ENCODE measurements at places on chromosomes 5 and 9.

DNA sequence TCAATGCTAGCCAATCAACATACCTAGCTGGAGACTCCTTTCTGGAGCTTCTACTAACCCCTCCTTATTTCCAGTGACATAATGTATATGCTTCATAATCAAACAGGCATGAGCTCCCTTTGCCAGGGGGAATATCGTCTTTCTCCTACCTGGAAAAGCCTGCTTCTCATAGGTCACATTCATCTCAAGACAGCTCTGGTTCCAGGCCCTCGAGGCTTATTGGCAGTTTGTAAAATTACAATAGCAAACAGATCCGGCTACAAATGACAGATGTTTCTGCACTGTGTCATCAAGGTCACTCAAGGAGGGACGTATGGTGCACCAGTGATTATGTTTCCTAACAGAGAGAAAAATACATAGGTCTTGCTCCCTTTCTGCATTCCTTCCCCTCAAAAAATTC, 140.0 kb downstream of the SAXO1 start:
- DNase-seq: no peak
- peaks cover 3% of the 10 kb centered on the region for H3K4me1 ChIP-seq
- no peaks in the 10 kb centered on the region for H3K27me3 ChIP-seq
- H3K27ac ChIP-seq: no peak overlapping the region
- no peak overlapping the region for H3K4me3 ChIP-seq
- H3K36me3 ChIP-seq: no peaks in the 10 kb centered on the region

GRCh38 chr9:126148994-126149393, 177.6 kb upstream of the MVB12B start:
- no peak overlapping the region for H3K4me3 ChIP-seq
- H3K27me3 ChIP-seq: peaks cover 32% of the 10 kb centered on the region
- no peak overlapping the region for H3K27ac ChIP-seq

DNA sequence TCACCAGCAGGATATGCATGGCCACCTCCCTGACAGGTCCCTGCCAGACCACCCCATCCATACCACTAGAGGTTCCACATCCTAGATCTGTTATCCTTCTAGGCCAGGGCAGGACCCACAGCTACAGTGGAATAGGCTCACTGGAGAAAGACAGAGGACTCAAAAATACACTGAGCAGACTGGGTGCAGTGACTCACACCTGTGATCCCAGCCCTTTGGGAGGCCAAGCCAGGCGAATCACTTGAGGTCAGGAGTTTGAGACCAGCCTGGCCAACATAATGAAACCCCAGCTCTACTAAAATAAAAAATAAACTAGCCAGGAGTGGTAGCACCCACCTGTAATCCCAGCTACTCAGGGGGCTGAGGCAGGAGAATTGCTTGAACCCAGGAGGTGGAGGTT, 56.5 kb upstream of the TESK1 start:
- H3K4me3 ChIP-seq: no peak overlapping the region
- no peak for DNase-seq
- peaks cover 84% of the 10 kb centered on the region for H3K4me1 ChIP-seq
- H3K36me3 ChIP-seq: peaks cover 28% of the 10 kb centered on the region
- H3K27me3 ChIP-seq: no peaks in the 10 kb centered on the region

GRCh38 chr9:93952119-93952783, 2.9 kb downstream of the BARX1 start:
- H3K4me3 ChIP-seq: peak overlapping the region; percentile 64
- DNase-seq: no peak
- no peak overlapping the region for H3K27ac ChIP-seq
- peaks cover 97% of the 10 kb centered on the region for H3K27me3 ChIP-seq

DNA sequence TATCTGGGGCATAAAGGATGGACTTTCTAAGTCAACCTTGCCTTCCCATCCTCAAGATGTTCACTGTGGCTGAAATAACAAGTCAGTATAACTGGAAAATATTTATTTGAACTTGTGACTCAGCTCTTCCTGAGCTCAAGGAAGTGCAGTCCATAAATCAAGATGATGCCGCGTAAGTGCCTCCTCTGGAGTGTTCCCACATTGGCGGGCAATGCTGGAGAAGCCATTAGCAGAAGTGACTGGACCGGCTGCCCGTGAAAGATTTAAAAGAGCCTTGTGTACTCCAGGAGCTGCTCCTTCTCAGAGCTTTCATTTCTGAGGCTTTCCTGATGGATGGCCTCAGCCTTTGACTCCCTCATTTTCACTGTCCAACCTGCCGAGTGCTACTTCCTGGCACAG, 17.4 kb downstream of the TMOD1 start:
- H3K4me3 ChIP-seq: no peak overlapping the region
- no peaks in the 10 kb centered on the region for H3K27me3 ChIP-seq
- DNase-seq: no peak
- H3K36me3 ChIP-seq: no peaks in the 10 kb centered on the region
- peaks cover 98% of the 10 kb centered on the region for H3K4me1 ChIP-seq

GRCh38 chr5:90518661-90519060, 10.7 kb downstream of the LYSMD3 start:
- H3K27me3 ChIP-seq: no peaks in the 10 kb centered on the region
- H3K4me3 ChIP-seq: no peak overlapping the region
- peaks cover 58% of the 10 kb centered on the region for H3K36me3 ChIP-seq

DNA sequence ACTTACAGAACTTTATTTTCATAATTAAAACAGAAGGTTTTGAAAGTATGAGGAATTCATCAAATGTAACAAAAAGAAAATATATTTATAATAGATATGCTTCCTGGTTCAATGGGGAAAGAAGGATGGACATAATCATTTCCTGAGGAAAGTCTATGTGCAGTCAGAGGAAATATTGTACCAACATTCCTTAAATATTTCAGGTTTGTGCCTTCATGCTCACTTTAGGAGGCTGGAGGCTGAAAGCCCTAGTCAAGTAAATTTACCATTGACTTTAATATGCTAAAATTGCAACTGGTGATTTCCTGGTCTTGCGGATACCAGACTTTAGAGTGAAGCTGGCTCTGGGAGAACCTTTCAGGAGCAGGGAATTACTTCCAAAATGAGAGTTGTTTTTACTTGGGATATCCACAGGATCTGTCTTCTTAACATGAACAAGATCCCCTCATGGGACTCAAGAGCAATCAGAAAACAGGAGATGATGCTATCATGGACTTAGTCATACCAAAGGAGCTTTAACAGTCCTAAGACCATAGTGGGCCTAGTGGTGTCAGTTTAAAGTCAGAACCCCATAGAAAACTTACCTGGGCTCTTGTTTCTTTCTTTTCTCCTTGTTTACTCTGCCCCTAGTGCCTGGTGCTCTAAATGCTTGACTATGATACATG, 762.8 kb upstream of the GRAMD2B start:
- no peaks in the 10 kb centered on the region for H3K36me3 ChIP-seq
- H3K4me3 ChIP-seq: no peak overlapping the region
- H3K27ac ChIP-seq: no peak overlapping the region
- H3K27me3 ChIP-seq: no peaks in the 10 kb centered on the region
- no peak for DNase-seq

DNA sequence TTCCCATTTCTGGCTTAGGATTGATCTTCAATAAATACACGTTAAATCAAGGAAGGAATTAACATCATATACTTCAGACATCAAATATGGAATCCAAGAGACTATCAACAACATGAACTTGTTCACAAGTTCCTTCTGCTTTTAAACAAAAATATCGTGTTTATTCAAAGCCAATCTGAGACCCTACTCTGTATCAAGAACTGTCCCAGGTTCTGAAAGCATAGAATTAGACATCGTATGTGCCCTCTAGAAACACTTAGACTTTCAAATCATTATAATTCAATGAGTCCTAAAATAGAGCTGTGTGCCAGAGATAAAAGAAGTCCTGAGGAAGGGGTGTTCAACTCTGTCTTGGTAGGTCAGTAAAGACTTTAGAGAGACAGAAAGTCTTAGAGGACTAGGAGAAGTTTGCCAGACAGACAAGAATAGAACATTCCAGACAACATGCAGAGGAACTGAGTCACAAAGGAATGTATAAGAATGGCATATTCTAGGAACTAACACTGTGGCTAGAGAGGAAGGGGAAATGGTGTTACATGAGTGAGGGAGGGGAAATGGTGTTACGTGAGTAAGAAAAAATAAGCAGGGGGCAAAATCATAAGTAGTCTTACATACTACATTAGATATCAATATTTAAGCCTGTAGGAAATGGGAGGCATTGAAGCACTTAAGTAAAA, 2.9 kb downstream of the TPD52L3 start:
- no peak overlapping the region for H3K4me3 ChIP-seq
- H3K27ac ChIP-seq: no peak overlapping the region
- no peaks in the 10 kb centered on the region for H3K4me1 ChIP-seq
- H3K27me3 ChIP-seq: peaks cover 3% of the 10 kb centered on the region
- no peak for DNase-seq
- H3K36me3 ChIP-seq: no peaks in the 10 kb centered on the region

- peaks cover 36% of the 10 kb centered on the region for H3K4me1 ChIP-seq
- no peaks in the 10 kb centered on the region for H3K36me3 ChIP-seq
- H3K27me3 ChIP-seq: no peaks in the 10 kb centered on the region
Measured at GRCh38 chr5:148979083-148979723, 83.7 kb downstream of the SH3TC2 start.

DNA sequence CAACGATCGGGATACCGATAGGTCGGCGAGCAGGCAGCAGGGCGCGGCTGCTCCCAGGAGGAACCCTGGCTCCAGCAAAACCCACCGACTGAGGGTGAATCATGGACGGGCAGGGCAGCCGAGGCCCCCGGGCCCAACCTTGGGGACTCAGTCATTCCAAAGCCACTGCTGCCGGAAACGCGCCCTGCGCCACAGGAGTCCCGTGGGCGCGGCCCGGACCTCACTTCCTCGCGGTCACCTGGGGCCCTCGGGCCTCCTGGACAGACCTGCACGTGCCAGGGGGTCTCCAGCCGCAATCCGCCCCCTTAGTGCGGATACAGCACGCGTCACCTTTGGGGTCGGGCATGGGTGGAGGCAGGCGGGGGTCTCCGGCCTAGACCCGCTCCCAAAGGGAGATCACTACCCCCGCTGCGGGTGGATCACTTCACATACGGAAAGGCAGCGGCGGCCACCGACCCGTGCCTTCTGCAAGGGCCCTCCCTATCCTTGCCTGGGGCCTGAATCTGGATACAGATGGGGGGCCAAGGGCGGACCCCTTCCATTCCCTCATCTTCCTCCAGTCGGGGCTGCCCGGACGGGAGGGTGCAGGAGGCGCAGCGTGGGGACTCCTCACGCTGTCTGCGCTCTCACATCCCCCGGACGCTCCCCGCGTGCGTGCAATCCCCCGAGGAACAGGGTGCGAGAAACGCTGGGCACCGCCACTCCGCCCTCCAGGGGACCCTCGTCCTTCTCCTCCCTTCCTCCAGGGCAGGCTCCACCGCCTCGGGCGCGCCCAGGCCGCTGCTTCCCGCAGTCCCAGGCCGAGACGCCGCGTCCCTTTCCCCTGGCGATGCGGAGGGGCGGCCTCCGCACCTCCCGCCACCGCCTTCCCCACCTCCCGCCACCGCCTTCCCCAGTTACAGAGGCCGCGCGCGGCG, 586 bp downstream of the TXN start:
- H3K4me3 ChIP-seq: peak overlapping the region; percentile 94
- H3K27me3 ChIP-seq: no peaks in the 10 kb centered on the region
- peaks cover 41% of the 10 kb centered on the region for H3K4me1 ChIP-seq
- H3K36me3 ChIP-seq: peaks cover 1% of the 10 kb centered on the region
- DNase-seq: peak; percentile 47
- peak overlapping the region; percentile 92 for H3K27ac ChIP-seq

DNA sequence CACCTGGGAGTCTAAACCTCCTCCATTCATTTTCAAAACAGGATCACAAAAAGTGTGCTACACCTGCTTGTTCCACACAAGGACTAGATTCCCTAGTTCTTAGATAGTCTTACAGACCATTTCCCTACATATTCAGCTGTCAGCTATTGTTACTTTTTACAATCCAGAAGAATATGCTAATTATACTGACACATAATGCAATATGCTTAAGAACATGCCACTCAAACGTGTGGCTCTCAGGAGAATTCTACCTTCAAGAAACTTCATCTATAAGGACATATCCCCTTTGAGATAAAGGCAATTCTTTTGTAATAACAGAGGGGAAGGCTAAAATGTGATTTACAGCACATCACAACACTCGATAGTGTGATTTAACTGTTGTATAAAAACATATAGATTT, 456.1 kb upstream of the ARRDC3 start:
- no peak overlapping the region for H3K4me3 ChIP-seq
- no peak for DNase-seq
- H3K27ac ChIP-seq: no peak overlapping the region
- H3K27me3 ChIP-seq: no peaks in the 10 kb centered on the region

DNA sequence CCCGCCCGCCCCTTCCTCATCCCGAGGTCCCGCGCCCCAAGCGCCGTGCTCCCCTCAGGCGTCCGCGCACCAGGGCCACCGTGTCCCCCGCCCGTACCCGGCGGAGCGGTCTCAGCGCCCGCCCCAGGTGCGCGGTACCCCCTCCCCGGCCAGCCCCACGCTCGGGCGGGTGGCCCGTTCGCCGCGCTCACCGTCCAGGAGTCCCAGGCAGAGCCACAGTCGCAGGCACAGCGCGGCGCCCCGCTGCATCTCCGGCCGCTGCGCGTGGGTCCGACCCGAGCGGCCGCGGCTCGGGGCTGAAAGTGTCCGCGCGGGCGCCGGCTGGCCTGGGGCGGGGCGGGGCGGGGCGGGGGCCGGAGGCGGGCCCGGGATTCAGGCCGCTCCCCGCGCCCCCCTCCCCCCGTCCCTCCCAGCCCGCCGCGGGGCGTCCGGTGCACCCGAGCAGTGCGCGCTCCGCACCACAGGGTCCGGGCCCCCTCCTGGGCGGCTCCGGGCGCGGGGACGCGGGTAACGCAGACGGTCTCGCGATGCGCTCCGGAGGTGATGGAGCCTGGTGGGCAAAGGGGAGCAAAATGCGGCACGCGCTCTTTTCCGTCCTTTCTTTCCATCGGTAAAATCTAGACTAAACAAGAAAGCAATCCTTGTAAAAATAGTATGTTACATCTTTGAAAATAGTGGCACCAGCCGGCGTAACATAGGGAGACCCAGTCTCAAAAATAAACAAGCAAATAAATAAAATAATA, at the start of gene FLT4:
TSS of gene FLT4 (minus strand) at position 304 of the 743 bp plus-strand sequence. CDS start at position 249, 55 bp downstream.
- H3K4me1 ChIP-seq: peaks cover 56% of the 10 kb centered on the region
- peaks cover 98% of the 10 kb centered on the region for H3K27me3 ChIP-seq
- peak within 1 kb of the TSS; percentile 70 for H3K4me3 ChIP-seq

DNA sequence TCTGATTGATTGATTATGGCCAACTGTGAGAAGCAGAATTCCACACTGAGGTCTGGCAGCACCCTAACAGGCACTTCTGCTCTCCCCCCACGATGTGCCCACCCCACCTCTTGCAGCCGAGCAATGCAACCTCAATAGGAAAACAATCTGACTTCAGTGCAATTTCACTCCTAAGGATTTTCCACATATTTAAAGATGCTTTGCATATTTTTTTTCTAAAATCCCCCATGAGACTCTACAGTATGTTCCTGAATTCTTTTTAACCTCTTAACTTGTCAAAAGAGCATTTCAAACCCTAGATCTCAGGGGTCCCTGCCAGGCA, 243.1 kb downstream of the AUH start:
- peak overlapping the region; percentile 56 for H3K4me3 ChIP-seq
- no peaks in the 10 kb centered on the region for H3K27me3 ChIP-seq
- H3K36me3 ChIP-seq: no peaks in the 10 kb centered on the region
- peaks cover 42% of the 10 kb centered on the region for H3K4me1 ChIP-seq
- peak overlapping the region; percentile 74 for H3K27ac ChIP-seq
- no peak for DNase-seq

- no peaks in the 10 kb centered on the region for H3K27me3 ChIP-seq
- no peak for DNase-seq
- H3K4me3 ChIP-seq: no peak overlapping the region
- no peak overlapping the region for H3K27ac ChIP-seq
Measured at GRCh38 chr9:18568973-18569372, 95.0 kb downstream of the ADAMTSL1 start.

Data from left ventricle myocardium inferior (tissue), 1 donor.